ENCODE measurements at places on chromosomes 3 and 15. TPM values are rescaled to one million over a fixed set of nuclear protein-coding genes. Genes with fewer than 3 reads are reported as not detected.

The MUC20 gene
- total RNA-seq, result 0.26 TPM

DNA sequence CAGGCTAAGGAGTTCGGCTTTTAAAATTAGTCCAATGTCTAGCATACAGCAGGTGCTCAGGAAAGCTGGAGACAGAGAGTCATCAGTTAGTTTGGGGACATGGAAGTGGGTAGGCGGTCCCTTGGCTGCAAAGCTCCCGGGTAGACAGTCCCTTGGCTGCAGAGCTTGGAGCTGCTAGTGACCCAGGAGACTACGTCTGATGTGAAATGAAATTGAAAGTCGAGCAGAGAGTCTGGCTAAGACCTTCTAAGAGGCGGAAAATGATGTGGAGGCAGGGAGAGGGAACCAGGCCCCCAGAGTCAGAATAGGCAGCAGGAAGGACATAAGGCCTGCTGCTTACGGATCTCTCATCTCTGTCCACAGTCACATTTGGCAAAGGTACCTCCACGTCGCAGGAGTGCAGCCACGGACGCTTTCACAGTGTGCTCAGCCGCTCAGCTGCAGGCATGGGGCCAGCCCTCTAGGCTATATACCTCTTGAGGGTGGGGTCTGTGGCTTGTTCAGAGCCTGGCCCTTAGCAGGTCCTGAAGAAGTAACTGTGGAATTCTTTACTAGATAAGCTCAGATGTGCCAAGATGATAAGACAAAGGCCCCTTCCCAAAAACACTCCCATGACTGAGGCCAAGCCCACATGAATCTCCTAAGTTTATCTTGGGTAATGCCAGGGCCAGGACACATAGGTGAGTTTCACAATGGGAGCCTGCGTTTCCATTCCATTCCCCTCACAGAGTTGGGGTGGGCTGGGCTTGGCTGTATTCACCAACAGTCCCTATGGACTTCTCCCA lies 131.7 kb downstream of the XXYLT1 start:
- DNase-seq, result no peak

DNA sequence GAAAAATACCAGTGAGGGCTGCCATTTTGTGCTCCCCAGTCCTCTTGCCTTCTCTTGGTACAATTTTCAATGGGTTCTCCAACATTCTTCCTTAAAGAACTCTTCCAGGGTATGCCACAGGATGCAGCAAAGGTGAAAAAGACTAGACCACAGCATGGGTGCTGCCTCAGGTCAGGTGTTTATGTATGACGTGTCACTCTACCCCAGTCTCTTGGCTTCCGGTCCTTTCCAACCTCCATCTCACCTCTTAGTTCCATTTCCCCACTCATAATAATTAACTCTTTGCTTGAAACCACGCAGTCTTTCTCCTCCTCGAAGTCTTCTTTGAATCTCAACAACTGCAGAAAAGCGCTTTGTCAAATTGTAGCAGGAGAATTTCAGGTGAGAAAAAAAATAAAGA lies 104.7 kb upstream of the TBC1D5 start:
- no peak for DNase-seq

DNA sequence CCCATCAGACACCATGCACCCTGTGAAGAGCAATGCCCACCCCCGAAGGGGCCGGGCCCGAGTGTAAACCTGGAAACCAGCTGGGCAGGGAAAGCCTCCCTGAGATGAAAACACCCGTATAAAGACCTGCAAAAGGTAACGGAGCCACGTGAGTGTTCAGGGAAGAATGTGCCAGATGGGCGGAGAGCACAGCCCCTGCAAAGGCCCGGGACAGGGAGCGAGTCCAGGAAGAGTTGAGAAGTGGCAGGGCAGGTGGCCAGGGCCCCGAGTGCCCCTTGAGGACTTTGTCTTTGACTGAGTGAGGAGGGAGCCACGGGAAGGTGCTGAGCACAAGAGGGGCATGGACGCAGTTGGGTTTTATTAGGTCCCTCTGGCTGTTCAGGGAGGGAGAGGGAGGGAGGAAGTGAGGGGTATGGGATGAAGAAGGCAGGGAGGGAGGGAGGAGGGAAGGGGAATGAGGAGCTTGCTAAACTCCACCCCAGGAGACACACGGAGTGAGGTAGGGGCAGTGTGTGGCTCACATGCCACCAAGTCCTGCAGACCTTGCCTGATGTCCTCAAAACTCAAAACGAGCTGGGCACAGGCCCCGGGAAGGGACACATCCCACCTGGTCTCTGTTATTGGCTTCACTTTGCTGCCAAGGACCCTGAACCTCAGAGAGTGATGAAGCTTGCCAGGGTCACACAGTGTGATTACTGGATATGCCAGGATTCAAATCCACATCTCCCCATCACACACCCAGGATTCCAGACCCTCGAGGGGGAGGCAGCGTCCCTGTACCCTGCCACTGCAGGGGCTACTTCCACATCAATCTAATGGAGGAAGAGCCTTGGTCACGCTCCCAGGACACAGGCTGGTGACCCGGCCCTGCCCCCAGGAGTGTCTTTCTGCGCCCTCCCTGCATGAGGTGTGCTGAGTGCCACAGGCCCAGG lies 49.1 kb upstream of the IQSEC1 start:
- no peak for DNase-seq

- DNase-seq, result no peak
Observed at GRCh38 chr3:183980403-183980802, 37.3 kb downstream of the ABCC5 start.

The TFG gene
- 61.3 TPM for total RNA-seq

DNA sequence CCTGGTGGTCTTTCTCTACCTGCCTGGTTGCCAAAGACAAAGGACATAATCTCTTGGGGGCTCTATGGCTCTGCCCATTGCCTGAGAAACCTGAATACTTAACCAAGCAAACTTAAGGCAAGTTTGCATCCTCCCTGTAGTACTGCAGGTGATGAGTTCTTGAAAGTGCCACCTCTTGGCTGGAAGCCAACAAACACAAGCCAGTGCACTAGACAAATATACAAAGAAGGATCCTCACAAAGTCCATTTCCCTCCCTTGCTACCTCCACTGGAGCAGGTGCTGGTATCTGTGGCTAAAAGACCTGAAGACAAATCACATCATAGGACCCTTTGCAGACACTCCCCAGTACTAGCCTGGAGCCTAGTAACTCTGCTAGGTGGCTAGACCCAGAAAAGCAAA lies 772.3 kb downstream of the SI start:
- no peak for DNase-seq

The HTR3D gene
- not detected for total RNA-seq

- DNase-seq, result no peak
Observed at GRCh38 chr3:32422943-32423342, 31.3 kb downstream of the CMTM7 start.

- DNase-seq, result no peak
Observed at GRCh38 chr3:74000725-74001124, 376.0 kb upstream of the PDZRN3 start.

GRCh38 chr3:31924610-31925270 lies 56.3 kb downstream of the OSBPL10 start:
- DNase-seq, result no peak

The CASR gene
- total RNA-seq, result not detected

DNA sequence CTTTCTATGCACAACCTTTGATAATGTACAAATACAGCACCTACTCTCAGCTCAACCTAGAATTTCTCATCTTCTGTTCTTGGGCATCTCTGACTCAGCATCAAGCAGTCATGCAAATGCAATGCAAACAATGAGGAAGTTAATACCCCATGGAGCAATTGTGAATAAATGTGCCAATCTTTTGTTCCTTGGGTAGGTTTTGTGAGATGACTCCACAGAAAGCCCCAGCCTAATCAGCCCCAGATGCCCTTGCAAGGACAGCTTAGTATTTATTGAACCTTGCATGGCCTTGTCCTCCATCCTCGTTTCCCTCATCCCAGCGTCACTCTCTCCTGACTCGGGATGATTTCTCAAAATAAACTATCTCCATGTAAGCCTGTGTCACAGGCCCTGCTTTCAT lies 494.7 kb upstream of the NECTIN3 start:
- no peak for DNase-seq

GRCh38 chr15:97598353-97598798 lies 362.1 kb upstream of the ARRDC4 start:
- DNase-seq, result no peak

DNA sequence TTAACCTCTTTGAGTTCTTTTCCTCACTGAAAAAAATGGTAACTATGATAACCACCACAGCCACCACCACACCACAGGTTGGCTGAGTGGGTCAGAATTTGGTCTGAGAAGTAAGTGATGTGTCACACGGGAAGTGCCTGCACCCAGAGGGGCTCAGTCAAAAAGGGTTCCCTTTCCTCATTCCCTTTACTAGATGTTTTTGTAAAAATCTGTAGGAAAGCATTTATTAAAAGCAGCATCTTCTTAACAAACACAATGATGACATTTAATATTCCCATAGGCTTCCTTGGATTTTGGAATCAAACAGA lies 23.2 kb downstream of the CFAP92 start:
- DNase-seq, result no peak

The SERF2 gene
- total RNA-seq, result 695 TPM

DNA sequence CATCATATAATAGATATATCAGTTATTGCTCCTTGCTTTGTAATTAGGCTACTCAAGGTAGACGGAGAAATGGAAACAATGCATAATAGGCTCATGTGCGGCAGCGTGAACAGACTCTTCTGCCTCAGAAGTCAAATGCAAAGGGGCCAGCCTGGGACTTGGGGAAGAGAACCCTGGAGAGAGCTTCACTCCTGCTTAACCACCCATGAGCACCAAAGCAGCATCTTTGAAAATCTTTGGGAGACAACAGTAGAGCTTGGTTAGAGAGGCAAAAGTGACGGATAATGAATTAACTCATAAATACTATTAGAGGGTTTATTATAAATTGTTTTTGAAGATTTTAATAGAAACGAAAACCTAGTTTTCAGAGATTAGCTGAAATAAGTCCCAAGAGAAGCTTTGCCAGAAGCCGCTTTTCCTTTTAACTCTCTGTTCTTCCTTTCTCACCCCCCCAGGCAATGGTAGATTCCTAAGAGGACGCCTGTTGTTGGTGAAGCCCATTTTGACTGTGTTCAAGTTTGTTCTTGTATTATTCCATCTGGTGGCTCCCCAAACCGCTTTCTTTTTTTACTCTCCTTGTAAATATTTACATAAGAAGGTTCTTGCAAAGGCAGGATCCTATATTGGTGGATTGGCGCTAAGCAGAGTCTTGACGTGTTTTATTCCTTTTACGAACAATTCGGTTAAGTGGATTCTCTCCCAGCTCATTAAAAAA lies 196.0 kb upstream of the TPRG1 start:
- DNase-seq, result no peak

The NLGN1 gene
- total RNA-seq, result not detected

DNA sequence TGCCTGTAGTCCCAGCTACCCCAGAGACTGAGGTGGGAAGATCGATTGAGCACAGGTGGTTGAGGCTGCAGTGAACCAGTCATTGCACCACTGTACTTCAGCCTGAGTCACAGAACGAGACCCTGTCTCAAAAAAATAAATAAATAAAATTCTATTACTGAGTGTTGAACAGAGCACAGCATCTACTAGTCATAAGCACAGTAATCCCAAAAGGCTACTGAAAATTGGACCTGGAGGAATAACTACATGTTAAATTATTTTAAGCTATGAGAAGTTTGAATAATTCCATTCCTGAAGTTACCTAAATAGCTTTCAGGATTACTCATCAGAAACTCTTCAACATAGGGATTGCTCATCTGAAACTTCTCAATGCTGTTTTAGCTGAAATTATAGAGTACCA lies 43.4 kb downstream of the ARMC8 start:
- DNase-seq, result no peak

The CSPG5 gene
- 0.56 TPM for total RNA-seq

The DNAJB8 gene
- not detected for total RNA-seq

The LRRIQ4 gene
- 0.18 TPM for total RNA-seq

DNA sequence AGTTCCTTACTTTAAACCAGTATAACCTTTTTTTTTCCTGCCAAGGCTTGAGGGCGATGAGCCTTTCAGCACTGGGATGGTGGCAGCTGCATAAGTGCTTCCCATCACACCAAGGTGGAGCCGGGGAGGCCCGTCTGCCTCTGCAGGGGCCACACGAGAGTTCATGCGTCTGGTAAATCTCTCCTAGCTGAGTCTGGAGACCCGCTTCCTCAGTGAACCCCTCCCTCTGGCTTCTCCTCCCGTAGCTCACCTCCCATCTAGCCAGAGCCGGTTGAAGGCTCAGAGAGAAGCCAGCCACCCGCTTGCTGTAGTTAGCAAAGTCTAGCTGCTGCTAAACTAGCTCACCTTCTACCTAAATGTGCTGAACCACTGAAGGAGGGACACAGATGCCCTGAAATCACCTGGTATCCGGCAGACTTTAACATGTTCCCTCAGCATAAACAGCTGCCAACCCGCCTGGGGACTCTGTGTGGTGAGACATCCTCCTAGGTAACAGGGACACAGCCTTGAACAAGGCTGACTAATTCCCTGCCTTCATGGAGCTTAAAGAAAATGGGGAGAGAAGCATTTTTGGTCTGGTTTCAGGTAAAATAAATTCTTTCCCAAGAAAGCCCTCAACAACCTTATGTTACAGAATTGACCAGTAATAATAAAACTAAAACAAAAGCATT lies 42.9 kb downstream of the RLBP1 start:
- DNase-seq, result no peak

GRCh38 chr3:144165482-144165881 lies 193.9 kb downstream of the DIPK2A start:
- no peak for DNase-seq

- no peak for DNase-seq
Observed at GRCh38 chr3:144275005-144275404, 303.4 kb downstream of the DIPK2A start.

GRCh38 chr15:64681424-64682024 lies 93.9 kb downstream of the RBPMS2 start:
- DNase-seq, result no peak

The ELL3 gene
- total RNA-seq, result 1.4 TPM

DNA sequence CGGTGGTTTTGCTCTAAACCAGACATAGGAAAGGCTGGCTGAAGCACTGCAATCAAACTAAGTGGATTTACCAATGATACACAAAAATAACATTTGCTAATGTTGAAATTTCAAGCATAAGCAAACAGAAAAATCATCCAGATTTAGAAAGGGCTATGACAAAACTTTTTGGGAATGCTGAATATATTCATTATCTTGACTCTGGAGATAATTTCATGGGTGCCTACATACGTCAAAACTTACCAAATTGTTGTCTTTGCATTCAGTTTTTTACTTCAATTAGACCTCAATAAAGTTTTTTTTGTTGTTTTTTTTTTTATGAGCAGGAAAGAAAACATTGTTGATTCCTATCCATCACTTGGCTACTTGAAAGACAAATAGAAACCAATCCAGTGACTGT lies 140.8 kb downstream of the NR2E3 start:
- DNase-seq, result no peak

The TRPM1 gene
- total RNA-seq, result not detected

DNA sequence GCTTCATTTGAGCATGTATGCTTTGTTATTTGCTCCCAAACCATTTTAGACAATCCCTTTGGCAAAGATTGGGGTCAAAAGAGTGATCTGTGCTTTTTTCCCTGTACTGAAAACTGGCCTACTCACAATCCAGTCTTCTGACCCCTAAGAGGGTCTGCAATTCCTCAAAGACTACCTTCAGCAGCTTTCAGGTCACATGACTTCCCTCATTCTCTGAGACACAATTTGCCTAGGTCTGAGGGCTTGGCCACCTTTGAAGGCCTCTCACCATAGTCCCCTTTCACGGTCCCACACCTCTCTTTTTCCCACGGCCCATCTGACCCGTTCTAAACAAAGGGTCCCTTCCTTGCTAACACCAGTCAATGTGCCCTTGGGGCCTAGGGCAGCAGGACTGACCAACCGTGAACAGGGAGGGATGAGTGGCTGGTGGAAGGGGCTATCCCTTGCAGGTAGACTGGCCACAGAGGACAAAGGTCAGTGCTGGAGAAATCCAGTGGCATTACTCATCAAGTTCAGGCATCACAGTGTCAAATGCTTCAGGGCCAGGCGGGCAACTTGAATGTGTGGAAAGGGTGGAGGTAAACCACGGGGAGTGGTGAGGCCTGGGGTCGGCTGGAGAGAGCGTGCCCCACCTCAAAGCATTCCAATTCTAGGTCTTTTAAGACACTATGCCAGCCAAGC lies 10.8 kb downstream of the RASL12 start:
- DNase-seq, result no peak

All from activated naive CD8-positive, alpha-beta T cell treated with anti-CD3 and anti-CD28 coated beads for 36 hours (primary cell).